ENCODE measurements at places on chromosomes 11 and 22.

DNA sequence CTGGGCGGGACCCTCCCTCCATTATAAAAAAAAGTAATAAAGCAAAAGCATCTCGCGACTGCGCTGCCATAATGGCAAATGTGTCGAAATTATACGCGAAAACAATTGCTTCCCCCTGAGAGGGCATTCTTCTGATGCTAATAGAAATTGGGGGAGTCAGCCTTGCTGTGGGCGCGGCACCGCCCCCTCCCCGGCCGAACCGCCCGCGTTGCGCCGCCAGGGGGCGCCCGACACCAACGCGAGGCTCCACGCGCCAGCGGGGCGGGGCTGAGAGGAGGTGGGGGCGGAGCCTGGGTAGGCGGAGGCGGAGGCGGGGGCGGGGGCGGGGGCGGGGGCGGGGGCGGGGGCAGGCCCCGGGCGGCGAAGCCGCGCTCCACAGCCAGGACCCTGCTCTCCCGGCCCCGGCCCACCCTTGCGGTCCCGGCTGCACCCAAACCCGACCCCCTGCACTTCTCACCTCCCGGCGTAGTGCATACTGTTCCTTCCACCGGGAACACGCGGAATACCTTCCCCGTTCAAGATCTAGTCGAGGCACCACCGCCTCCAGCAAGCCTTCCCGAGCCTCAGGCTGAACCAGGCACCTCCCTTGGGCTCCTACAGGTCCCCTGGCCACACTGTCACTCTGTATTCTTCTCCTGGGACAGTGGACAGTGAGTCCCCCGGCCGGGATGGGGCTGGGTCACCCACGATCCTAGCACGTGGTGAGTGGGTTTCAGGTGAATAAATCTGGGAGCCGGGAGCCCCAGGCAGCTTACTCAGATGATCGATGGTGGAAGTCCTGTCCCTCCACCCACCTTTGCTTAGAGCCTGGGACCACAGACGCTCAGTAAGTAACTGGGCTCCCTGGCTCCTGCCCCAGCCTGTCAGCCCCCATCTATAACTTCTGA is 15.5 kb upstream of the UPK3A start:
- peak; percentile 68 for DNase-seq

- DNase-seq: no peak
Measured at GRCh38 chr22:26949193-26949592, 291.8 kb downstream of the MIAT start.

DNA sequence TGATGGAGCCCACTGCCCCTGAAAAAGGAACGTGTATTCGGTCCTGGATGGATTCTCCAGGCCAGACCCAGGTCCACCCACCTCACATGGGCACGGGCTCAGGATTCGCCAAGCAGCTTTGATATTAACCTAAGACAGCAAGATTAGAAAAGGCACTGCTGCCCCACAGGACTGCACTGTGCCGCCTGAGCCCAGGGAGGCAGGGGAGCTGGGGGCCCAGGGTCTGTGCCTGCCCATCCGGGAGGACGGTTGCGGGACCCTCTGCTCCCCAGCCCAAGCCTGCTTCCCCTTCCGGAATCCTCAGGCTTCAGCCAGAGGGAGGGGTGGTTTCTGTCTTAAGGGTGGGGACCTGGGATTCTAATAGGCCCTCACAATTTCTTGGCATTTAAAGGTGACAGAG is 13.5 kb upstream of the VSIG10L2 start:
- no peak for DNase-seq

DNA sequence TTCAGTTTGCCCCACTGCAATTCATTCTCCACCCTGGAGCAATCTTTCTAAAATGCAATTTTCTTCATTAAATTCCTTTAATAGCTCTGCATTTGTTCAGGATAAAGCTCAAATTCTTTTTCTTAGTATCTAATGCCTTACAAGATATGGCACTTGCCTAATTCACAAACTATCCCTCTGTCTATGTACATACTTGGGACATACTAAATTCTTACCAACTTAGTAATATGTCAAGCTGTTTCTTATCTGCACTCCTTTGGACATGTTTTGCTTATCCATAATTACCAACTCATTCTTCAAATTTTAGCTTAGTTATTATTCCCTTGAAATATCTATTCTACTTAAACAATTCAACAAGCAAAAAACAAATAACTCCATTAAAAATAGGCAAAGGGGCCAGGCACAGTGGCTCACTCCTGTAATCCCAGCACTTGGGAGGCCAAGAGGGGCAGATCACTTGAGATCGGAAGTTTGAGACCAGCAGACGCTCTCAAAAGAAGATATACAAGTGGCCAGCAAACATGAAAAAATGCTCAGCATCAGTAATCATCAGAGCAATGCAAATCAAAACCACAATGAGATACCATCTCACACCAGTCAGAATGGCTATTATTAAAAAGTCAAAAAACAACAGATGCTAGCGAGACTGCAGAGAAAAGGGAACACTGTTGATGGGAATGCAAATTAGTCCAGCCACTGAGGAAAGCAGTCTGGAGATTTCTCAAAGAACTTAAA is 96.9 kb downstream of the FAM76B start:
- no peak for DNase-seq

DNA sequence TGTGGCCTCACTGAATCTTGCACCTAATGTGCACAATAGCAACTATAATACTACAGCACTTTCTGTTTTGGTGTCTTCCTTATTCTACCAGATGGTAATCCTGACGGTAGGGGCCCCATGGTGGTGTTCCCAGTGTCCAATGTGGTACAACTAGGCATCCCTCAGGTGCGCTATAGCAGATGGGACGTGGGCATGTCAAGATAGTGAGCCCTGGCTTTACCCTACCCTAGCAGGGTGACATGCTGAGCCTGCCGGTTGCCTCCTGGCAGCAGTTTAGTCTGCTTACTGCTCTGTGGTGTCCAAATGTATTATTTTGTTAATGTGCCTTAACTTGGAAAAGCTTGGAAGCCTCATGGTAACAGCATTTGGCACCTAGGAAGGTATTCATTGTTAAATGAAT is 19.2 kb downstream of the ACO2 start:
- DNase-seq: no peak

DNA sequence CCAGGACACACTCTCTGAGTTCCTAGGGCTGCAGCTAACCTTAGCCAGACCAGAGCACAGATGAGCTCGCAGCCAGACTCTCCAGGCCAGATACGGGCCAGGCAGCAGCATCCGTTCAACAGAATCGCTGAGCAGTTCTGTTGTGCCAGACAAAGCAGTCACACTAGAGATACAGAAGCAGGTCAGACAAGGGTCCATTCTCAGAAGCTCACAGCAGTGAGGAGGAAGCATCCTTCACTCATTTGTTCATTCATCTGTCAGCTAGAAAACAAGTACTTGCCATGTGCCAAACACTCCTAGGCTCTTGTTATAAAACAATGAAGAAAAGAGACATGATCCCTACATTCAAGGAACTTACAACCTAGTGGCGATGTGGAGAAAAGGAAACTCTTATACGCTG is 2.6 kb downstream of the LMO2 start:
- DNase-seq: no peak

DNA sequence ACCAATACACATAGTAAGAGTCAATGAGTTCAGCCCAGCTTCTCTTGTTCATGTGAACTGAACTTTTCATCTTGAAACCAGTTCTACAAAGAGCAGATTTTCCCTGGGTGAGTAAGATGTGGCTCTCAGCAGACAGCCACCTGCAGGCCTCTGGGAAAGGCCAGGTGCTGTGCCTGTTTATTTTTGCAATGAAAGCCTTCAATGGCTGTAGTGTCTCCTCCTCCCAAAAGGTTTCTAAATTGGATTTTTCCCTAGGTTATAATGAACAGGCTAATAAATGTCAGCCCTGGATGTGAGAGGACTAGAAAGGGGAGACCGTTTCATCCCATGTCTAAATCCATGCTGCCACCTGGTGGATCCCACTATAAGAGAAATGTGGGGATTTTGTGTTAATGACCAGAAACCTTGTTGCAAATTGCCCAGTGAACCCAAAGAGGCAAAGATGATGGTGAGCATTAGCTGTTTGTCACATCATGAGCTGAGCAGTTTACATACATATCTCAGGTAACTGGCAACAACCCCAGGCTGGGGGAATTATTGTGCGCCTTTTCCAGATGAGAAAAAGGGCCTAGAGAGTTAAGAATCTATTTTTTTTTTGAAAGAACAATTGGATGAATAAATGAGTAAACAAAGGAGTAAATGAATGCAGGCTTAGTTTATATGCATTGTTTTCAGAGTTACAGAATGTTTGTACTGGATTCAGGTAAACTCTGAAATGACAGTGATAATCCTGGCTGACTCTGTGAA is 12.7 kb downstream of the C11orf91 start:
- DNase-seq: no peak

DNA sequence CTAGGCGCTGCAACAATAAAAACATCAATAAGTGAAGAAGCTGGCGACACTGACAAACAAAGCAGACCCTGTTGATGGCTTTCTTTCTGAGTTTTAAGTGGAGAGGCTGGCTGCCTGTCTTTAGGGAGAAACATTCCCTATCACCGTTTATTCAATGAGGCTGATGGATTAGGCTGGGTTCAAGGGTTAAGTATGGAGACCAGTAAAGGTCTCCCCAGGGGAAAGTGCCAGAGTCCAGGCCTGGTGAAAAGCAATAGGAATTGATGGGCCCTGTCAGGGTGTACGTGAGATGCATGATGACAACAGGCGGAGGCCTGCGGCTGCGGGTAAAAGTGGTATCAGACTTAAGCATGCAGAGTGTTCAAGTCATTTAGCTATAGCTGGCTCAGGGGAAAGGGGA is 102.6 kb downstream of the ALX4 start:
- DNase-seq: no peak
